NCI-H1694 treated with DMSO at 0.1 percent for 48 hours (cell line): ENCODE measurements at places on chromosomes 2 and 18.
A peak's percentile ranks its signal among the peaks of the same experiment; 100 is the strongest.

DNA sequence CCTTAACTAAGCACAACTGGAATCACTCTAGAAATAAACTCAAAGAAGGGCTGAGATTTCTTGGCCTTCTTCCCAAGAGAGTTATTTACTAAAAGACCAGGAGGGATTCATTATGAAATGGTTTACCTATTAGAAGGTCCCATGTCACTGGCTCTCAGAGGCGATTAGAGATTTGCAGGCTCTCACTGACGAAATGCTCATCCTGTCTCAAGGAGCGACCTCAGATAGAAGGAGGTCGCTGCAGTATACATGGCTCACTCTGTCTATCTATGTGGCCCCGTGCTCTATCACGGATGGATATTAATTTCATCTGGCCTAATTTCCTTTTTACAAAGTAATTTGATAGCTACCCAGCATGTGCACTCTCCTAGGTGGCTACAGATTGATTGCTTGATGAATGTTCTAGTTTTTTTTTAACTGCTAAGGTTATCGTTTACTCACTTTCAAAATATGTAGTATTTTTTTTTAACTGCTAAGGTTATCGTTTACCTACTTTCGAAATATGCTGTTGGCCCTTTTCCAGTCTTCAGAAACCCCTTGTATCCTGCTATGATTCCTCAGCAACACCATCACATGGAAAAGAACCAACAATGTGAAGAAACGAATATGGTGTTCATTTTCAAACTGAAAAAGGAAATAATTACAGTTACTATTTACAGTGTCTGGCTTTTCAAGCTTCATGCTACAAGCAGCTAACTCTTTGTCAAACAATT, 9.1 kb downstream of the SMIM21 start:
- DNase-seq: no peak

DNA sequence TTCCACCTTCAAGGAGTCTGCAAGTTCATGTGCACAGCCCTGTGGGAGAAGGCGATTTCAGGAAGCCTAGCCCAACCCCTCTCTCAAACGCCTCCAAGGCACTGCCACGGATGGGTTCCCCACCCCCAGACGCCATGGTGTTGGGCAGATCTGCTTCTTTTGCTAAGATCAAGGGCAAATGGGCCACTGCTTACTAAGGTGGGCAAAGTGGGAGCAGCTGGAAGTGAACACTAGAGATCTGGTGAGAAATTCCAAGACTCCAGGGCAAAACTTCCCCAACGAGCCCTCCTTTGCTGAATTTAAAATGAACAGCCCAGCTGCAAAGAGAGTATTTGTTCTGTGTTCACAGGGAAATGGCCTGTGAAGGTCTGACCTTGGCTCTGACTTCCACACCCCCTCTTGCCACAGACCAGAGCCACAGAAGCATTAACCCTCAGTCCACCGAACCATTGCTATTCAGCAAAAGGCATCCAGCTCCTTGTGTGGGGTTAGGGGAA, 45.1 kb upstream of the ZBTB7C start:
- DNase-seq: no peak

DNA sequence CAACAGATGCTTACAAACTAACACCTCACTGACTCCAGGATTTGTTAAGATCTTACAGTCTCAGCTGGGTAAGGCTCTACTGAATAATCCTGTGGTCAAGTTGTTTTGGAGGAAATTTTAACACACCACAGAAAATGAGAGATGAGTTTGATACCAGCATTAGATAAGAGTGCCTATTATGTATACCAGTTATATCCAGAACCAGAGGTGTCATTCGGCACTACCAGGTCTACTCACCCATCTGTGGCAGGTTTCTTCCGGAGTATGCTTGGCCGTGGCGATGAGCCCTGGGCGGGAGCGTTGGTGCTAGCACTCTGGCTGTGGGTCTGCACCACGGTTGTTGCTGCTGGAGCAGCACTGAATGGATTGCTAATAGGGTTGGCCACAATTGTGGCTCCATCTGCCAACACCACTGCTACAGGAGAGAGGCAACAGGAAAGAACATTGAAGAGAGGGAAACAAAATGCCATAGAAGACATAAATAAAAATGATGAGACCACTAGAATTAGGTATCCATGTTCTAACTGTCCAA, 41.2 kb downstream of the SAP130 start:
- no peak for DNase-seq

DNA sequence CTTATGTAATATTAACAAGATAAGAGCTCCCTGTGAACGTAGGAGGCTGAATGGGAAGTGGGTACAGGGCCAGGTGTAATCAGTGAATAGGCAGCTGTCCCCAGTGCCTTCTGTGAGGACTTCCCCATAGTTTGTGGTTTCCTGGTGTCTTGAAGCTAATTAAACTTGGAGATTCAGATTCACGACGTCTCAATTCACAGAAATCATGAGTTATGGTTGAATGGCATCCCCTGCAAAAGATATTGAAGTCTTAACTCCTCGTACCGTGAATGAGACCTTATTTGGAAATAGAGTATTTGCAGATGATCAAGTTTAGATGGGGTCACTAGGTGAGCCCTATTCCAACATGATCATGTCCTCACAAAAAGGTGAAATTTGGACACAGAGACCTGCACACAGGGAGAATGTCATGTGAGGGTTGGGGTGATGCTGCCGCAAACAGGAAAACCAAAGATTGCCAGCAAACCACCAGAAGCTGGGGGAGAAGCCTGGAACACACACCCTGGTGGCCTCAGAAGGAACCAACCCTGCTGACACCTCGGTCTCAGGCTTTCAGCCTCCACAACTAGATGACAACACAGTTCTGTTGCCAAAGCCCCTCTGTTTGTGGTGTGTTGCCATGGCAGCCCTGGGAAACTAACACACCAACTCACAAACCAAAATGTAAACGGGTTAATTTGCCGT, 13.2 kb downstream of the ARL4C start:
- no peak for DNase-seq

DNA sequence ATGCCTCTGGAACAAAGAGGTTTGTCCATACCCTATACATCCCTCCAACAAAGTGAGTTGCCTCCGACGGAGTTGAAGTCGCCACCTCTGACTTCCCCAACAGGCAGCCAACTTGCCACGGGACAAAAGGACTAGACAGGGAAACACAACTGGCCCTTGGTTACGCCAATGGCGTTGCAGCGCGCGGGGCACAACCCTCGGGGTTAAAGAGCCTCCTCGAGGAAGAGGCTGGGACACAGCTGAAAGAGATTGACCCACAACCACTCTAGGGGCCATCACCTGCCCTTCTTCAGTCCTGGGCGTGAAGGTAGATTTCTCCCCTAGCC, 545 bp downstream of the GTF3C2 start:
- no peak for DNase-seq

DNA sequence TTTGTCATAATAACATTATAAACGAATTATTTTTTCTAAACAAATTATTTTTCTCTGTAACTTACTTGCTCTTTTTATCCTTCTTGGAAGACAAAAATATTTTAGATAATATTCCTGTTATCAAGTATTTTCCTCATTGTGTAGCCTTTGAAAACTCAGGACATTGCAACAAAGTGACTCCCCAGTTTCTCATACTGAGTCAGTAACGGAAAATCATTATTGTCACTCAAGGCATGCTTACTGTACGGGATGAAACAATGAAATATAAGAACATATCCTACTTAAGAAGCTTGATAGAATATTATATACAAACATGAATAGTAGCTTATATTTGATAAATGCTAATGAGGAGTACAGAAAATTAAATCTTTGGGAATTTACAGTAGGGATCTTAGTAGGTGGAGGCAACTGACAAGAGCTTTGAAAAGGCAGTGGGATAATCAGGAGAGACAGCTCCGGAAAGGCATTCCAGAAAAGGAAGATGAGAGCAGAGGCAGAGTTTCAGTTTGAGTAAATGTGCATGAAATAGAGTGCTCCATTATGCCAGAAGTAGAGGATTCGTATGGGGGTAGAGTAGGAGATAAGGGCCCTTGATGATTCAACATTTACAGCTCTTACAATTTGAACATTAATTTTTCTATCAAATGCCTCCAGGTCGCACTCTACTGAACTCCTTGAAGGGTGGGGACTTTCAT, 14.0 kb upstream of the YES1 start:
- DNase-seq: no peak

DNA sequence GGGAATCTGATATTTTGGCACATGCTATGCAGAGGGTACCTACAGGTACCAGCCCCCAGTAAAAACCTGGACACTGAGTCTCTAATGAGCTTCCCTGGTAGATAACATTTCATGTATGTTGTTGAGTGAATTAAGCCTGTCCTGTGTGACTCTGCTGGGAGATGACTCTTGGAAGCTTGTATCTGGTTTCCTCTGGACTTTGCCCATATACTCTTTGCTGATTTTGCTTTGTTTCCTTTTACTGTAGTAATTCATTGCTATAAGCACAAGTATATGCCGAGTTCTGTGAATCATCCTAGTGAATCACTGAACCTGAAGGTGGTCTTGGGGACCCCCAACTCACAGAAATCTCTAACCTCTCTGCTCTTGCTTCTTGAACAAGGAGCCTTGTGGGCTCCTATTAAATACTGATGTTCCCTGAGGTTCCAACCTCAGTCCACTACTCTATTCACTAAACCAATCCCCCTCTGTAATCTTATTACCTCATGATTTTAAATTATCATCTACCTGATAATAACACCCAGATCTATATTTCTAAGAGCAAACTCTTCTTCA, 94.3 kb upstream of the WDSUB1 start:
- no peak for DNase-seq

- DNase-seq: no peak
These were observed 47.0 kb downstream of the CXCR4 start for GRCh38 chr2:136070913-136071312.

DNA sequence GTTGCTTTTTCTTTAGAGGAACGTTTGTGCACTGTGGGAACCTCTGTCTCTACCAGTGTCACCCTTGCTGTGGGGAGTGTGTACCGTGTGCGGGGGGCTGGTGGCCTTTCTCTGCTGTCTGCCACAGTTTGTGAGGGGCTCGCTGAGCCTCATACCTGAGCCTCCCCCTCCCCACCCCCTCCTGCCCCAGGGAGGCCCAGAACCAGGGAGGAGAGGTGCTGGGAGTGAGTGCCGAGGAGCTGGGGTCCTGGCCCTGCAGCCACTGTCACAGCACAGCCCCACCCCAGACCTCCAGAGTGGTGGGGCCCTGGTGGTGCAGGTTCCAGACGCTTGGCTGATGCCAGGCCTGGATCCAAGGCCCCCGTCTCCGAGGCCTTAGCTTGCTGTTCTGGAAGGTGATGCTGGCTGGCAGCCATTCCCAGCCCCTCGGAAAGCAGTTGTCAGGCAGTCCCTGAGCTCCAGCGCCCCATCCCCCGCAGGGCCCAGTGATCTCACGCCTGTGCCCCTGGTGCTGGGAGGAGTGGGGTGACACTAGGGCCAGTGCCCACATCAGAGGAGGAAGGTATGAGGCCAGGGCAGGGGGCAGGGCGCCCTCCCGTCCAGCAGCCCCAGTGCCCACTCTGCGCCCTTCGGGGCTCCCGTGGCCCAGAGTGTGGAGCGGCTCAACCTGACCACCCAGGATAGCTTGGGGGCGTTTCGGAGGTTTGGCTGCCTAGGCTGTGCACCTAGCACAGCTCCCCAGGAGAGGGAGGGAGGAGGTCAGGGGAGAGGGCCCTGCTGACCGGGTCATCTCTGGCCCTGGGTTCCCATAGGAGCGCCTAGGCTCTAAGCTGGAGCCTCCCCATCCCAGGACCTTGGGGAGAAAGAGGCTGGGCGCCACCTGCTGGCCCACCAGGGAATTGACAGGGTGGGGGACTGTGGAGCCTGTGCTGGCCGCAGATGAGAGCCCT, 53.0 kb upstream of the ALPP start:
- peak; percentile 21 for DNase-seq

DNA sequence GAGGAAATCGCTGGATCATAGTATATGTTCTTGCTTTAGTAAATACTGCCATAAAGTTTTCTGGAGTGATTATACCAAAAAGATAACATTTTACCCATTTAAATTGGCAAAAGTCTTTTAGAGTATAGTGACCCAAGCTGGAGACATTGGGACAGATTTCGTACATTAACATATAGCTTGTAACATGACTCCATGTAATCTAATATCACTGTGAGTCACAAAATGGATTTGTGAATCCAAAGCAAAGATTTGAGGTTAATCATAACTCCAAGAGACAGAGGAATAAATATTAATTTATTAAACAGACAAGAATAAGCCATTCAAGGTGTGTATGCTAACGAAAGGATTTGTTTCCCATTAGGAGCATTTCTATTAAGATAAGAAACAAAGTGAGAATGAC, 45.0 kb upstream of the RMP24 start:
- DNase-seq: no peak

GRCh38 chr18:58496937-58497336, 132.0 kb downstream of the ALPK2 start:
- peak; percentile 8 for DNase-seq

DNA sequence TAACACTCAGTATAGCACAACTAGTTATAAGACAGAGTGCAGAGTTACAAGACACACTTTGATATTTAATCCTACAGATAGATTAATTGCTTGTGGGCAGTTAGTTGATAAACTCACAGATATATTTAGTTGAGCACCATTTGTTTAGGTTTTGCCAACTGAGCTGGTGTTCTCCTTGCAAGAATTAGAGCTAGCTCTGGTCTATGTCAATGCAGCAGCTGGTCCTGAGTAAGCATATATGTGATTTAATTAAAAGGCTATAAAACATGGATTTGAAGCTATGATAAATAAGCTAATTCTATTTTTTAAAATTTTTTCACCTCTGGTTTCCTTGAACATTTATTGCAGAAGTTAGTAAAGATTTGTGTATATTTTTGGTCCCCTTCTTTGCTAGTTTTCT, 35.6 kb downstream of the GPD2 start:
- no peak for DNase-seq

- DNase-seq: peak; percentile 76
These were observed 53.4 kb upstream of the SCN1A start for GRCh38 chr2:166180951-166181812.

DNA sequence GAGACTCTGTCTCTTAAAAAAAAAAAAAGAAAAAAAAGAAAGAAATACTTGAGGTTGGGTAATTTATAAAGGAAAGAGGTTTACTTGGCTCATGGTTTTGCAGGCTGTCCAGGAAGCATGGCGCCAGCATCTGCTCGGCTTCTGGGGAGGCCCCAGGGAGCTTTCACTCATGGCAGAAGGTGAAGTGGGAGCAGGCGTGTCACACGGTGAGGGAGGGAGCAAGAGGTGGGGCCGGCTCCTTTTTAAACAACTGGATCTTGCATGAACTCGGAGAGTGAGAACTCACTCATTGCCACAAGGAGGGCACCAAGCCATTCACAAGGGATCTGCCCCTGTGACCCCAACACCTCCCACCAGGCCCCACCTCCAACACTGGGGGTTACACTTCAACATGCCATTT, 30.6 kb downstream of the CYP26B1 start:
- DNase-seq: no peak

- peak; percentile 68 for DNase-seq
These were observed 9.8 kb upstream of the INO80D start for GRCh38 chr2:206095536-206096332.
